ENCODE measurements at places on chromosomes 7 and 10. TPM values are rescaled to one million over a fixed set of nuclear protein-coding genes. Genes with fewer than 3 reads are reported as not detected.

GRCh38 chr7:115952832-115953231 lies 77.7 kb downstream of the TFEC start:
- H3K36me3 ChIP-seq = no peaks in the 10 kb centered on the region
- H3K27ac ChIP-seq = no peak overlapping the region
- no peak for DNase-seq
- no peak overlapping the region for H3K4me3 ChIP-seq
- no peaks in the 10 kb centered on the region for H3K27me3 ChIP-seq
- no peaks in the 10 kb centered on the region for H3K4me1 ChIP-seq

DNA sequence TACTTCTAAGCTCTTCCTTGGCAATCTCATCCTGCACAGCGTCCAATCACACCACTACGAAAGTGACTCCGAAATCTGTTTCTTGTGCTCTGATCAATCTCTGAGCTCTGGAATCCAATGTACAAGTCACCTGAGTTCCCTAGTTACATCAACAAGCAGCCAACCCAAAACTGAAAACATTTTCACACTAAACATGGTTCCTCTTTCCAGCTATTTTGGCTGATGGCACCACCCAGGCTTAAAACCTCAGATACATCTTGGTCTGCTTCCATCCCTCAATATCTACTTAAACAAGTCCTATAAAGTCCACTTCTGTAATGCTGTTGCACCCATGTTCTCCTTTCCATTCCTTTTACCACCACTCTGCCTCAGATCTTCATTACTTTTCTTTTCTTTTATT lies 3.6 kb downstream of the BLOC1S2 start:
- no peak overlapping the region for H3K27ac ChIP-seq
- no peaks in the 10 kb centered on the region for H3K27me3 ChIP-seq
- peaks cover 4% of the 10 kb centered on the region for H3K36me3 ChIP-seq
- H3K4me1 ChIP-seq = no peaks in the 10 kb centered on the region
- no peak overlapping the region for H3K4me3 ChIP-seq

DNA sequence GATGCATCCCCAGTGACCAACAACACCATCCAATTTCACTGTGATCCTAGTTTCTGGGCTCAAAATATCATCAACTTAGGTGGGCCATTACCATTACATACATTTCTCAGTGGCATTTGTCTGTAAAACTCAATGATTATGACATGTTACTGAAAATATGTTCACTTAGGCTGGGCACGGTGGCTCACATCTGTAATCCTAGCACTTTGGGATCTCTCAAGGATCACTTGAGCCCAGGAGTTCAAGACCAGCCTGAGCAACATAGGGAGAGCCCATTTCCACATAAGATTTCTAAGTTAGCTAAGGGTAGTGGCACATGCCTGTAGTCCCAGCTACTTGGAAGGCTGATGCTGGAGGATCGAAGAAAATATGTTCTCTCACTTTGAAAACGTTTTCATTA lies 91.0 kb downstream of the TRIM24 start:
- no peak for DNase-seq
- no peaks in the 10 kb centered on the region for H3K27me3 ChIP-seq
- H3K36me3 ChIP-seq = peaks cover 26% of the 10 kb centered on the region
- H3K4me3 ChIP-seq = no peak overlapping the region

DNA sequence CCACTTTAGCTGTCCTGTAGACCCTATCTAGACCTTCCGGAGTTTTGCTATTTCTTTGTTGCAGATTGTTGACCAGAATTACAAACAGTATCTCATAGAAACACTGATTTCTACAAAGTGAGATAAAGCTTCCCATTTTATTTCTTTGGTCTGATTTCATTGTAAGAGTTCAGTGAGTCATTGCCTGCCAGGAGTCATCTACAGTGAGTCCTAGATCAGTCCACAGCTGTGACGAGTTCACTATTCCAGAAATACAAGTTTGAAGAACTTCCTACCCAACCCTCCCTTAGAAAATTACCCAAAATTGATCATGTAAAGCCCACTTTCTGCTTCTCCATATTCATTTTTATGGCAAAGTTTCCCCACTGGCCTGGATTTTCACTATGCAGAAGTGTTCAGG lies 905.5 kb downstream of the CNTNAP2 start:
- no peak for DNase-seq
- H3K36me3 ChIP-seq = no peaks in the 10 kb centered on the region

DNA sequence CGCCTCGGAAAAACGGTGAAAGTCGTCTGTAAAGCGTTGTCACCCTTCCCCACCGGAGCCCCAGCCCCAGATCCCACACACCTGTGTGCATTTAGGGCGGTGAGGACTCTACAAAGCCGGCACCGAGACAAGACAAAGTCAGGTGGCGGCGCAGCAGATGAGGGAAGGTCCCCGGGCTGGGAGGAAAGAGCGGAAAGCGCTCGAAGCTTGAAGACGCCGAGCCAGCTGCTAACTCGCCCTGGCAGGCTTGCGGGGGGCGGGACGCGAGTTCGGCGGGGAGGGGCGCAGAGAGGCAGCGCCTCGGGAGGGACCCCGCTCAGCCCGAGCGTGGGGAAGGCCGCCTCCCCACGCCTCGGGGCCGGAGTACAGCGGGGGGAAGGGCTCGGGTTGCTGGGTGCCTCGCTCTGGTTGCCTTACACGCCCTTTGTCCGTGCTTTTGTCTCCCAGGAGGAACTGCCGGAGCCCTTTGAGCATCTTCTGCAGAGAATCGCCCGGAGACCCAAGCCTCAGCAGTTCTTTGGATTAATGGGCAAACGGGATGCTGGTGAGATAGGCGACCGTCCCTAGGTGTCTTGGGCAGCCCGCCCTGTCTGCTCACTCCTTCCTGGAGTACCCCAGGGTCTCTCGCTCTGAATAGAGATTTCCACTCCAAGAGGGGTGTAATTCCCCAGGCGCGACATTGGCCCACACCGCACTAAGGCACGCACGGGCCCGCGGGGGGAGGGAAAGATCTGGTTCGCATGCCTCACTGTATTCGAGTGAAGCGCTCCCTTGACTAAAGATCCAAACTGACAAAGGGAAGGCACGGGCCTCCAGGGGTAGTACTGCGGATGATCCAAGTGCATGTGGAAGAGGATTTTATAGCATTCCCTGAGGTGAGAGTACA lies 1.6 kb downstream of the TAC1 start:
- H3K27me3 ChIP-seq = peaks cover 97% of the 10 kb centered on the region
- DNase-seq = peak; percentile 19
- peaks cover 14% of the 10 kb centered on the region for H3K4me1 ChIP-seq
- peak overlapping the region; percentile 34 for H3K4me3 ChIP-seq

SPDYE11 gene
- 0.07 TPM for total RNA-seq

CTAGE8 gene
- 2.5 TPM for total RNA-seq

VWA2 gene
- total RNA-seq = 12.3 TPM
